ENCODE measurements at places on chromosomes 5 and 9.
A peak's percentile ranks its signal among the peaks of the same experiment; 100 is the strongest.

- DNase-seq: peak; percentile 96
Observed at GRCh38 chr9:34178436-34179212, at the start of gene UBAP1. UBAP1 (plus strand) TSS chr9:34179043; CDS start chr9:34220915, 41,872 bp downstream.

DNA sequence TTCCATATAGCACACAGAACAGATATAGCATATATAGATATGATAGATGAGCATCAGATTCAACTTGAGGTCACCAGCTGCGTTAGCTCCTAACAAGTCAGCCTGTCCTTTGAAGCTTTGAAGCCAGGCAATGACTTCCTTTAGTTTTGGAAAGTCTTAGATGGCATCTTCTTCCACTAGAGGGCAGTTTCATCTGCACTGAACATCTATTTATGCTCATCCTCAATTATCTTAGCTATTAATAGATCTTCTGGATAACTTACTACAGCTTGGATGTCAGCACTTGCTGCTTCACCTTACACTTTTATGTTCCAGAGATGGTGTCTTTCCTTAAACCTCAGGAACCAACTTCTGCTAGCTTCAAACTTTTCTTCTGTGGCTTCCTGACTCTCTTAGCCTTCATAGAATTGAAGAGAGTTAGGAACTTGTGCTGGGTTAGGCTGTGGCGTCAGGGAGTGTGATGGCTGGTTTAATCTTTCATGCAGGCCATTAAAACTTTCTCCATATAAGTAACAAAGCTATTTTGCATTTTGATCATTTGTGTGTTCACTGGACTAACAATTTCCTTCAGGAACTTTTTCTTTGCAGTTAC, 1401.4 kb downstream of the EFNA5 start:
- peak; percentile 47 for DNase-seq

- DNase-seq: no peak
Observed at GRCh38 chr5:145980259-145980658, 43.9 kb downstream of the SH3RF2 start.

DNA sequence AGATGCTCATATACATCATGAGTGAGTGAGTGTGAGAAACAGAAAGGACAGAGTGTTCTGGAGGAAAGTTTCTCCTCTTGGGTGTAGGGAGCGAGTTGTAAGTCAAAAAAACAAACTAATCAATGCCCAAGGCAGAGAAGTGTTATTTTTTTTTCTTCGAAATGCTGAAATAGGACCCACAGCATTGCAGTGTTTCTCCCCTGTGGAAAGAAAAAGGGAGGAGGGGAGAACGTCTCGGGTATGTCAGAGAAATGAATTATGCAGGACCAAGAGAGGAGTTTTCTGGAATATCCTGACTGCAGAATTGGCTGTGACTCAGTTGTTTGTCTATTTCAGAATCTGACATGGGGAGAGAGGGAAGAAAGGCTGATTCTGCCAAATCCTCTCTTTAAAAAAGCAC, 337.9 kb upstream of the RFX3 start:
- DNase-seq: no peak

DNA sequence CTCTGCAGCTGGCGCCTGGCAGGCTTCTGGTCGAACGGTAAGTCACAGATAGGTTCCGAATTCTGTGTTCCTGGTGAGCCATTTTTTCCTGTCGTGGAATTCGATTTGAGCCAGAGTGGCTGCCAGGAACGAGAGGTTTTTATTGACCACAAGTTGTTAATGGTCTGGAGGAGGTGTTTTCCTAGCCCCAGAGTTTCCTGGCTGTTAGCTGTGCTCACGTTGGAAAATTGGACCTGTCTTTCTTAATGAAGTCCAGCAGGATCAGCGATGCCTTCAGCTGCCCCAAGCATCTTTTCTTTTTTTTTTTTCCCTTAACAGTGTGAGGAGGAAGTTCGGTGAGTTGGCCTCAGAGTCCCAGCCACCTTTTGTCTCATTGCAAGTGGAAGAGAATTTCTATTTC, 62.9 kb downstream of the COL5A1 start:
- no peak for DNase-seq

Data from NCI-H524 (cell line).